Umbilical cord (tissue), 2 donors: ENCODE measurements at places on chromosomes 1 and 21.

GRCh38 chr1:223831755-223832636 is 13.8 kb downstream of the TP53BP2 start:
- peak; percentile 78 for DNase-seq

DNA sequence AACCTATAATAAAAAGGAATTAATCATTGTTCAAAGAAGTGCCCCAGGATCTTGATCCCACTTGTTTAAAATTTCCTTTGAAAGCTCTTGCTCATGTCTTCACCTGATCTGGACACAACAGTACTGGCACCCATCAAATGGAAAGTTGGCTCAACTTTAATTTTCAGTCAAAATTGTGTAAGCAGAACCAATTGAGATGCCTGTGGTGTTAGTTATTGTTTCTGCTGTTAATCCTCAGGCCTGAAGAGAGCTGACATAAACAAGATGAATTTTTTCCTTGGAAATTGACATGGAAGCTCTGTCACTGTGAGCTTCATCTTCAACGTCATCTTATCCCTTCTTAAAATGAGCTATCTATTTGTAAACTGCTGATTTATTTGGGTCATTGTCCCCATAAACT is 88.3 kb upstream of the TNFSF4 start:
- DNase-seq: no peak

DNA sequence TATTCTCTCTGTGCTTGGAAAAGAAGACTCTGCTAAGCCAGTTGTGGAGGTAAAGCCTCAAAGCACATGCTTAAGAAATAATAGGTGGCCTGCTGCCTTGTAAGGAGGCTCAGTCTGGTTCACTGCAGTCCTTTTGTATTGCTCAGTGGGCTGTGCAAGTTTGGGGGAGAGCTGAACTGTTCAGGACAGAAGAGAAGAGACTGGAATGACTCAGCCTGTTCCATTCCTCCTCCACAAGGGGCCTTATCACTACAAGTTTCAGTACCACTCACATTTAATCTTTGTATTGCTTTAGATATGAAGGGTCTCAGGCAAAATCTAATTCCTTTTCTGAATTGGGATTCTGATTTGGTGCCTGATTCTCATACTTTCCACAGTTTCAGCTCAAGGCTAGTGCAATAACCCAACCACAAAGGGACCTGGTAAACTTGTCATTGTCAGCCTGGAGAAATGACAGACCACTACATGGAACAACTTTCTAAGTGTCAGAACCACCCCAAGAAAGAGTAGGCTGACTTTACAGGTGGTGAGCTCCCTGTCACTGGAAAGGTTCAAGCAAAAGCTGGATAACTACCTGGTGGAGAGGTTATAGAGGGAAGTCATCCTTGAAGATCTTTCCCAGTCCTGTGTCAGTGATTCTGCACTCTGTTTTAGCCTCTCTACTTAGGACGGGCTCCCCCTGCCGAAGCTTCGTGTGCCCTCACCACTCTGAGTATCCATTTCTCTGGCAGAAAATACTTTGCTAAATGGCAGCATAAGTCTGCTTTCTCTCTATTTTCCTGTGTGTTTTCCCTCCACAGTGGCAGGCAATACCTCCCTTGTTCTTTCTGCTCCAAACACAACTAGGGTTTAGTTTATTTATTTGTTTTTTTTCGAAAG is 162.9 kb upstream of the GJB5 start:
- no peak for DNase-seq

DNA sequence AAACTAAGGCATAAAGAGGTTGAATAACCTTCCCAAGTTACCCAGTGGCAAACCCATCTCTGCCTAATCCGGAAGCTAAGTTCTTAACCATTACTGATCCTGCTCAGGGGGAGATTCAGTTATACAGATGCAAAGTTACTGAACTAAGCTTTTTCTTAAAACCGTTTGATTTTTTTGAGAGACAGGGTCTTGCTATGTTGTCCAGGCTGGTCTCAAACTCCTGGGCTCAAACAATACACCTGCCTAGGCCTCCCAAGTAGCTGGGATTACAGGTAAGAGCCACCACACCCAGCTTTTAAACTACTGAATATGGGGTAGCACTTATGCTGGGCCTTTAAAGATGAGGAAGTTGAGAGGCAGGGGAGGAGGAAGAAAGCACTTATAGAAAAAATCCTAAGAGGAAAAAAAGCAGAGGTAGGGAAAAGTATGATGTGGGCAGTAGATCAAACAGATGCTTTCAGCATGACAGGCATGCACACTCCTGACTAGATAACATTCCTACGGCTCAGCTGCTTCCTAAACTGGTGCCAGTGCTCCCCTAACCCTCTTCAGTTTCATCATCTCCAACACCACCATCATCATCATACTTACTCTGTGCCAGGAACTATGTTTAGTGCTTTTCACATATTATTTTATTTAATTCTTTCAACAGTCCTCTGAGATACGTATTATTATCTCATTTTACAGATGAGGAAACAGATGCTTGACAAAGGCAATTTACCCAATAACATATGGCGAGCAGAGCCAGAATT is 5.8 kb downstream of the PAFAH2 start:
- DNase-seq: no peak

GRCh38 chr1:200751717-200752116 is 13.0 kb downstream of the CAMSAP2 start:
- no peak for DNase-seq

GRCh38 chr21:29033871-29034270 is 9.4 kb downstream of the USP16 start:
- DNase-seq: no peak

GRCh38 chr1:77513839-77514763 is 168.4 kb downstream of the ZZZ3 start:
- peak; percentile 70 for DNase-seq

- no peak for DNase-seq
Measured at GRCh38 chr1:25662061-25662460, 45.5 kb downstream of the MAN1C1 start.

- DNase-seq: no peak
Measured at GRCh38 chr21:43957611-43958362, 54.3 kb upstream of the TRAPPC10 start.

DNA sequence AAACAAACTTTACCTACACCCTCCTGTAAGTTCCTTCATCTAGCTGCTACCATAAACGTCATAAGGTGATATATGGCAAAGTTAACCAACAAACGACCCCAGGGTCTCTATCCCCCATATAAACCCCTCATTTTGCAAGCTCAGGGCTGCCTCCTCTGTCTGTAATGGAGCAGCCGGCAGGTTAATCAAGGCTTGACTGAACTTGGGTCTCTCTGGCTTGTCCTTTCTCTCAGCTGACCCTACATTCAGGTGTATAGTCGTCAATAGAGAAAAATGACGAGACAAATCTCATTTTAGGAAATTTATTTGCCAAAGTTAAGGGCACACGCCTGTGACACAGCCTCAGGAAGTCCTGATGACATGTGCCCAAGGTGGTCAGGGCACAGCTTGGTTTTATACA is 67.4 kb downstream of the WDR4 start:
- no peak for DNase-seq

- no peak for DNase-seq
Measured at GRCh38 chr1:85179522-85179921, 21.3 kb downstream of the SYDE2 start.

DNA sequence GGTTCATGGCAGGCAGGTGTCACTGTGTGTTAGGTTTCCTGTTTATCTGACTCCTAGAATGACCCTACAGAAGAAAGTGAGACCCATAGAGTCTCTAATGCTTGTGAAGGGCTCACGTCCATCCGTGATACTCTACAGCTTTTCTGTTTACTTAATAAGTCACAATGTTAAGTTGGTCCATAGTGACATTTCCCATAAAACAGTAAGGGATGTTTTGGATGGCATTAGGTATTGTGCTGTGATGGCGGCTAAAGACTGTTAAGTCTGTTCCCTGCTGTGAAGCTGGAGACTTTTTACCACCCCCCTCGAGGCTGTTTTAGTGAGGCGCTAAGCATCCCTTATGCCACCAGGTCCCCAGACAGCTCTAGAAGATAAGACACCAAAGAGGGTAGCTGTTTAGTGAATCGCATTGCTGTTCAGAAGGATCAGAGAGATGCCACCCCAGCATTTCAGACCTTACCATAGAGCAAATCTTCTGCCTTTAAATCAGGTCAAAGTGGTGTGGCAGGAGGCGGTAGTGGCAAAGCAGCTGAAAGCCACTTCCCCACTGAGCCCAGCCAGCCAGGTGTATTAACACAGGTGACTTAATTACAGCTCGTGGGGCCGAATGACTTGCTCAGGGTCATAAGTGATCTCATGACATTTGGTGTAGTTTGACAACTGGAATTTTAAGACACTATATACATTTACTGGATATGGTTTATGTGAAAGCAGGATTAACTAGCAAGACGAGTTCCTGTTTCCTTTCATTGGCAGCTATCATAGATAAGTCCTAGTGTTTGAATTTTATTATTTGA is 25.0 kb downstream of the SLC37A1 start:
- DNase-seq: no peak

- DNase-seq: no peak
Measured at GRCh38 chr21:18285379-18285778, 40.7 kb downstream of the CHODL start.

DNA sequence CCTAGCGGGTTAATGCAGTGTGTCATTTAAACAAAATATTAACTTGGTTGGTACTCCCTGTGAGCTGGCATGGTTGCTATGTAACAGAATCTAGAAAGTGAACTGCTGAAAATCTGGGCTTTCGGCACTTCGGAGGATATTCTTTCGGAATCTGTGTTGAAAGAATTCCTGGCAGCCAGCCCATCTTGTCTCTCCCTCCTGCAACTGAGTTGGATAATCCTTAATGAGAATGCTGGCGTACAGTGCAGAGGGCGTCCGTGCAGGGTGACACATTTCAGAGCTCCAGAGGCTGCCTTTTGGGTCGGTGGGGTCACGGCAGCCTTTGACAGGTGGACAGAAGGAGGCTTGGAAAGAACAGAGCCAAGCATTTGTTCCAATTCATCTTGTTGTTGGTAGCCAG is 3.7 kb downstream of the KAZN start:
- peak; percentile 77 for DNase-seq

- no peak for DNase-seq
Measured at GRCh38 chr1:67953301-67953700, 97.1 kb downstream of the DIRAS3 start.

DNA sequence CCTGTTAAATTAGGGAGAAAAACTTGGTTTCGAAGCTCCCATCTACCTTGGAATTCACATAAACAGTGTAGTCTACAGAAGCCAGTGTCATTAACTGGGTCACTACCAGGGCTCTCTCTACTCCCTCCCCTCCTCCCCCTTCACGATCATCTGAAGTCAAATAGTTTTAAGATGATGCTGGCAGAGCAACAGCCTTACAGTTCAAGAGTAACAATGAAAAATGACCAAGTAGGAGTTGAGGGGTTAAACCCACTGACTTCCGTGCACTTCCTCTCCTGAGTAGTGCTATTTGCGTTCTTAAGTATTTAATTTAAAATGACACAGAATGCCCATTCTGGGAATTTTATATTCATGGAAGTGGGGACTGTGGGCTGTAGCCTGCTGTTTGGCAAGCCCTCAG is 236.9 kb downstream of the SIPA1L2 start:
- DNase-seq: peak; percentile 22

- DNase-seq: no peak
Measured at GRCh38 chr1:231219422-231220401, 21.3 kb upstream of the GNPAT start.
